Suppressor macrophage (primary cell): ENCODE measurements at places on chromosomes 2 and 18.

GRCh38 chr2:215483431-215483830 lies 47.6 kb upstream of the FN1 start:
- no peak for DNase-seq

DNA sequence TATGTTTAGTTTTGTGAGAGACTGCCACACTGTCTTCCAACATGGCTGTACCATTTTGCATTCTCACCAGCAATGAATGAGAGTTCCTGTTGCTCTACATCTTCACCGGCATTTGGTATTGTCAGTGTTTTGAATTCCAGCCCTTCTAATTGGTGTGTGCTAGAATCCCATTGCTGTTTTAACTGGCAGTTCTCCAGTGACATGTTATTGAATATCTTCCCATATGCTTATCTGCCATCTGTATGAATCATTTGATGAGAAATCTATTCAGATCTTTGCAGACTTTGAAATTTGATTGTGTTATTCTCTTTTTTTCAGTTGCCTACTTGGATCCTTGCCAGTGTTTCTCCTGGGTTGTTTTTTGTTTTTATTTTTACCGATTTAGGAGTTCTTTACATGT lies 99.0 kb downstream of the SNTG2 start:
- no peak for DNase-seq

- peak; percentile 85 for DNase-seq
Observed at GRCh38 chr2:40037303-40037702, 258.2 kb upstream of the THUMPD2 start.

DNA sequence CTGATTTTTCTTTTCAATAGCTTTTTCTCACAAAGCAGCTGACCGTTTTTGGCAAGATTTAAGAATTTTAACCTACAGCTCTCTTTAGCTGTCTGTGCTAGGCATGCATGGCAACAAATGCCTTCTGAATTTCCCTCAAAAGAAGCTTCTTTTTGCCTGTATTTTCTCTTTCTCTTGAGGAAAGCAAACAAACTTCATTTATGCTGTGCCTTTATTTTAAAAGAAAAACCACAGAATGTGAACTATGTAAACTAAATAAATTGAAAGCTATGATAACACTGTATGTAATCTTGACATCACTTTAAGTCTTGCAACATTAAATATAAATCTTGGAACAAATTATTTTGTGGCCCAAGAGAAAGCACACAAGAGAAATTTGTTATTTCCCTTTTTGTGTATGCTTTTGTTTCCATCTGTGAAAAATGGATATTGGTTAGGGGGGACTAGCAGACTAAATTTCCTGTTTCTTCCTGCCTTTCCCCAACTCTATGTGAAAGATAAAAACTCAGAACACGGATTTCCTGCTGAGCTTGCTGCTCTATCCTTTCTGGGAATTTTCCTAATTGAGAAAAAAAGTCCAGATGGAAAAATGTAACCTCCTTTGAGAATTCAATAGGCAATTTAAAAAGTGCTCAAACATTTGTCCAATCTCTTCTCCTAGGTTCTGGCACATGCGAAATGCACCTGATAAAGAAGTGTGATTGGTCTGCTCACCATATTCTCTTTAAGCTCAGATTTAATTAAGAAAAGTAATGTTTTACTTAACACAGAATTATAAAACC lies 20.9 kb upstream of the TFPI start:
- DNase-seq, result no peak

DNA sequence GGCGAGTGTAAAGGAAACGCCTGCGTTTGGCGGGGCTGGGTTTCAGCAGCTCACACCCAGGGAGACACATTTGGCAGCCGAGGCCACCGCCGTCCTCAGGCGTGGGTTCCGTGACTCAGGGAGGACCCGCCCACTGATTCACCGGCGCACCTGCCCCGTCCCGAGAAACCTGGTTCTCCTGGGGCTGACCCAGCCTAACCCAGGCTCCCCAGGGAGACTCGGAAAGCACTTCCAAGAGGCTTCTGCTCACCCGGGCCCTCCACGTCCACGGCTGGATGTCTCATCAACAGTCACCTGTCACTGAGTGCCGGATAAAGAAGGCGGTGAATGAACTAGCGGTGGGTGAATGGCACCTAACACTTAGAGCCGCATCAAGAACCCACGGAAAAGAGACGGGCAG lies 126.4 kb upstream of the CTDP1 start:
- DNase-seq, result no peak

- no peak for DNase-seq
Observed at GRCh38 chr2:118310681-118311429, 222.6 kb downstream of the INSIG2 start.

GRCh38 chr2:1091895-1092585 lies 141.4 kb downstream of the SNTG2 start:
- DNase-seq, result no peak

- peak; percentile 51 for DNase-seq
Observed at GRCh38 chr2:213246497-213247281, 37.6 kb upstream of the SPAG16 start.

DNA sequence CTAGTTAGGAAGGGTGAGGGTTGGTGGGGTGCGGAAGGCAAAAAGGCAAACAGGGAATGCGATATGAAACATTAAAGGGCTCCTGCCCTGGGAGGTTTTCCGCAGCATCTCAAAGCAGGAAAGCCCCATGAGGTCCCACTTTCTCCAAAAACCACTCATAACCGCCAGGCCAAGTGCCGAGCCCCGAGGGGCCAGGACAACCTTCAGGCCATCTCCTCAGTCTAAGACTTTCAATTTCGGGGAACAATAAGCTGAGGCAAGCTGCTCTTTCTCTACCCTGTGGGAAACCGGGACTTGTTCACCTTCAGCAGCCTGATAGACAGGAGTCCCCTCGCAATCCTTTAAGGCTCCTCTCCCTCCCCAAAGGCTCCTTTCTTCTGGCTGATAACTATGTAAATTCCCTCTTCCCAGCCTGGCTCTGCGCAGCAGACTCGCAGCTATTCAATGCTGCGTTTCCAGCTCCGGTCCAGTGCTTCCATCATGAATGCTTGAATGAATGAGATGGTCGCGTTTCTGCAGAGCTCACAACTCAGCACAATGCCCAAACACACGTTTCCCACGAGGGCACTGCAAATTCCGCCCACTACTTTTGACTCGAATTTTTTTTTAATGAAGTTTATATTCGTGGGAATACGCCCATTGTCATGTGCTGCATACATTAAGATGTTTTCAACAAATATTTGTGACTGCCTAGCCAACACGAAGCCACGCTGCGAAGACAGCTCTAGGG lies 1.4 kb downstream of the LAMA1 start:
- no peak for DNase-seq

GRCh38 chr18:55524353-55525073 lies 63.5 kb downstream of the TCF4 start:
- DNase-seq, result no peak
